ENCODE measurements at places on chromosomes 7 and 10. TPM values are rescaled to one million over a fixed set of nuclear protein-coding genes. Genes with fewer than 3 reads are reported as not detected.

DNA sequence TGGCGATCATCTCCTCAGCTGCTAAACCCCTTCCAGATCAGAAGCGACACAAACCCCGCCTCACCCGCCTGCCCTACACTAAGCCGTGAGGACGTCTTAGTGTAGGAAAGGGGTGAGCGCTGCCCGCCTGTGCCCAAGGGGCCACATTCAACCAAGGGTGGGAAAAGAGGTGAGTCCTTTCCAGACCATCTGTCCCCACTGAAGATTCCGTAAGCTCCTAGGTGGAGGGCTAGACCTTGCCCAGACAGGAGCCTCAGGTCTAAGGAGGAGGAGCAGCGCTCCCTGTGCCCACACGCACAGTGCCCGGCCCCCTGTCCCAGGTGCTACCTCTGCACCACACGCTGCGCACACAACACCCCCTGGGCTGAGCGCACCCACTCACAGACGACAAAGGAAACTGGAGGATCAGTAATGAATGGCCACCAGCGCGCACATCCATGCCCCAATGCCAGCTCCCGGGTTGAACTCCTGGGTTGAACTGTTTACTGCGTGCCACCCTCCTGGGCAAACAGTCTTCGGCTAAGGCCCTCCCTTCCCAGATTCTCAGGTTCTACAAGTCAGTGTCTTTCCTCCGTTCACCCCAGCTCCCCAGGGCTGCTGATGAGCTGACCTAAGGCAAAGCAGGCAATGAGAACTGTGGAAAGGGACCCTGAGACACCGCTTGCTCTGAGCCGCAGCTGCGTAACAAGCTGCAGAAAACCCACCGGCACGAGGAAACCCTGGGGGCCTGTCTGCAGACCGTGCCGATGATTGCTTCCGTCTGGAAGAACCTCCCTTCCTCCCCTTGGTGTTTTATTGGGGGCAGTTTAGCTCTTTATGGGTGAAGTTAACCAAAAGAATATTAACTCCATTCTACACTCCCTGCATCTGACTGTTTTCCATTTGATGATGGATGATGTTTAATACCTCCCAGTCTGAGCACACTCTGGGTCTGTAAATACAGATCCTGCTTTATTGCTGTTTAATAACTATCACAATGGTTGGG is 185.9 kb downstream of the MAD1L1 start:
- DNase-seq = no peak
- H3K4me1 ChIP-seq = no peaks in the 10 kb centered on the region
- no peak overlapping the region for H3K27ac ChIP-seq
- no peaks in the 10 kb centered on the region for H3K36me3 ChIP-seq
- no peak overlapping the region for H3K4me3 ChIP-seq
- H3K27me3 ChIP-seq = no peaks in the 10 kb centered on the region

DNA sequence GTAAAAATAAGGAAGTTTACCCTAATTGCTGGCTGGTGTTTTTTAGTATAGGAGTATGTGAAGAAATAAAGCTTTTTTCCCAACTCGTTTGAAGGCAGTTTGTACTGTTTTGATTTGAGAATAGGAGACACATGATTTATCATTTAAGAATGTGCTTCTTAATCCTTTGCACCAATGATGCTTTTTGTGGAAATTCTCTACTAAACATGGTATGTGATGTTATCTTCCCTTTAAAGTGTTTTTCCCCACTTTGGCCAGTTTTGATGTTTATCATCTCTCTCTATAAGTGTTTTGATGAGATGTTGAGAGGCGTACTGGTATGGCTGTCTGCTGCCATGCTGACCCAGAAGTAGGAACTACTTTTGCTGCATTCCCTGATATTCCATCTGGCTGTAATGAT is 85.1 kb downstream of the SUGCT start:
- H3K27ac ChIP-seq = no peak overlapping the region
- no peak for DNase-seq
- H3K4me1 ChIP-seq = no peaks in the 10 kb centered on the region
- no peaks in the 10 kb centered on the region for H3K27me3 ChIP-seq
- H3K36me3 ChIP-seq = no peaks in the 10 kb centered on the region

DNA sequence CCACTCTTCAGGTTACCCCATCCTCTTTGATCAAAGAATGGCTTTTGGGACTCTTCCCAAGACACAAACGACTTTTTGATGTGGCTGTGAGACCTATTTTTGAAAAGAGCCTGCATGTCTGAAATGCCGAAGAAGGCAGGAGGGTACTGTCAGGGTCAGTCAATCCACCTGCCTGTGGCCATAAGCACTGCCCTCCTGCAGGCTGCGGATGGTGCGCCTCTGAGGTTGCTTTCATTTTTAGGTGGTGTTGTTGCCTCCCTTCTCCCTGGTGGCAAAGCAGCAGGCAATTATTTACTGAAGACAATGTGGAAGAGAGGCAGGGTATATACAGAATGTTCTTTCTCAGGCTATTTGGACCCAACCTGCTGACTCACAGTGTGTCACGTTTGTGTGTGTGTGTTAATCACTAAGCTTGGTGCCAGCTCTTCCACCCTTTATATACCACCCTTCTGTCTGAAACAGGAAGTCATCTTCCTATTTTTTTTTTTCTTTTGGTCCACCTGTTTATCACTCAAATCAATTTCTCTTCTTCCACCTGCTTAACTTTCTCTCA is 1421.2 kb upstream of the CELF2 start:
- no peak overlapping the region for H3K4me3 ChIP-seq
- H3K27me3 ChIP-seq = no peaks in the 10 kb centered on the region
- no peaks in the 10 kb centered on the region for H3K36me3 ChIP-seq
- no peak for DNase-seq
- no peak overlapping the region for H3K27ac ChIP-seq
- no peaks in the 10 kb centered on the region for H3K4me1 ChIP-seq

DNA sequence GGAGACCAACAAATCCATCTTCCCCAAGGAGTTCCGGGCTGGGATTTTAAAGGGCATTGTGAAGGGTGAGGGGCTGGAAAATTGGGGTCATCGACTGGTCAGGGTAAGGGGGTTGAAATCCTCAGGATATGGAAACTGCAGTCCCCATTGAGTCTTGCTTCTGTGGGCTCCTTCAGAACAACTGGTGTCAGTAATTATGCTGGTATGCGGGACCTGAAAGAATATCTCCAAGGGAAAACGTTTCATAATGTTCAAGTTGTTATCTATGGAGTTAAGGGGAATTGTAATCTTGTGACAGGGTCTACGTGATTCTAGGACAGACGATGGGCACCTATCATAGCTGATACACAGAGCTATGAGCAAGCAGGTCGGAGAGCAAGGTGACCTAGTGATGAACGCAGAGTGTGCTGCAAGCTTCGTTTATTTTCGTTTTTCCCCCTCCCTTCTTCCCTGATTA is 494 bp upstream of the RHBDD2 start:
- peaks cover 5% of the 10 kb centered on the region for H3K4me1 ChIP-seq
- H3K27ac ChIP-seq = peak overlapping the region; percentile 77
- no peak for DNase-seq
- H3K4me3 ChIP-seq = peak overlapping the region; percentile 94
- no peaks in the 10 kb centered on the region for H3K27me3 ChIP-seq
- H3K36me3 ChIP-seq = peaks cover 4% of the 10 kb centered on the region

- no peak overlapping the region for H3K4me3 ChIP-seq
- no peak for DNase-seq
- H3K36me3 ChIP-seq = no peaks in the 10 kb centered on the region
- H3K4me1 ChIP-seq = no peaks in the 10 kb centered on the region
Observed at GRCh38 chr10:86411852-86412560, 45.4 kb upstream of the GRID1 start.

DNA sequence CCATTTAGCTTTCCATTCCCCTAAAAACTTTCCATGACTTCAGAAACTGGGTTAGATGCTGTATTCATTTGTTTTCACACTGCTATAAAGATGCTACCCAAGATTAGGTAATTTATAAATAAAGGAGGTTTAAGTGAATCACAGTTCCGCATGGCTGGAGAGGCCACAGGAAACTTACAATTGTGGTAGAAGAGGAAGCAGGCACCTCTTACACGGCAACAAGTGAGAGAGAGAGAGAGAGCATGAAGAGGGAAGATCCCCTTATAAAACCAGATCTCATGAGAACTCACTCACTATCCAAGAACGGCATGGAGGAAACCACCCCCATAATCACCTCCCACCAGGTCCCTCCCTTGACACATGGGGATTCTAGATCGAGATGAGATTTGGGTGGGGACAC is 336.8 kb downstream of the TFEC start:
- no peaks in the 10 kb centered on the region for H3K4me1 ChIP-seq
- DNase-seq = no peak
- H3K4me3 ChIP-seq = no peak overlapping the region
- H3K36me3 ChIP-seq = no peaks in the 10 kb centered on the region

DNA sequence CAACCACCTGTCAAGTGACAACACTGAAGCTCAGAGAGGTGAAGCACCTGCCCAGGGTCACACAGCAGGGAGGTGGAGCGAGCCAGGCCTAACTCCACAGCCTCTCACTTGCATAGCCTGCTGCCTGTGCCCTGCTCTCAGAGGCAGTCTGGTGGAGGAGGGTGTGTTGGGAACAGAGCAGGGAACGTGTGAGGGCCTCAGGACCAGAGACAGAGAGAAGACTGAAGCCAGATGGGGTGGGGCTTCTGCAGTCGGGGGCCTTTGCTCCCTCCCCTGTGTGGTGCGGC is 114.0 kb downstream of the PTPN20 start:
- H3K27ac ChIP-seq = peak overlapping the region; percentile 20
- H3K36me3 ChIP-seq = no peaks in the 10 kb centered on the region
- no peaks in the 10 kb centered on the region for H3K27me3 ChIP-seq
- peak; percentile 37 for DNase-seq

- no peaks in the 10 kb centered on the region for H3K27me3 ChIP-seq
- no peaks in the 10 kb centered on the region for H3K36me3 ChIP-seq
- H3K4me1 ChIP-seq = no peaks in the 10 kb centered on the region
- H3K4me3 ChIP-seq = no peak overlapping the region
Observed at GRCh38 chr10:29859521-29860130, 199.8 kb downstream of the JCAD start.

- H3K27ac ChIP-seq = no peak overlapping the region
- no peaks in the 10 kb centered on the region for H3K36me3 ChIP-seq
- no peaks in the 10 kb centered on the region for H3K27me3 ChIP-seq
- no peaks in the 10 kb centered on the region for H3K4me1 ChIP-seq
Observed at GRCh38 chr7:98816241-98816640, 53.6 kb downstream of the TMEM130 start.

GRCh38 chr7:324011-324410 is 34.0 kb downstream of the FOXL3 start:
- no peaks in the 10 kb centered on the region for H3K4me1 ChIP-seq
- DNase-seq = no peak
- H3K27ac ChIP-seq = no peak overlapping the region
- H3K27me3 ChIP-seq = no peaks in the 10 kb centered on the region

GRCh38 chr7:621572-622285 is 102.1 kb upstream of the PDGFA start:
- no peaks in the 10 kb centered on the region for H3K27me3 ChIP-seq
- H3K36me3 ChIP-seq = no peaks in the 10 kb centered on the region
- no peak overlapping the region for H3K27ac ChIP-seq
- DNase-seq = no peak
- H3K4me1 ChIP-seq = no peaks in the 10 kb centered on the region
- no peak overlapping the region for H3K4me3 ChIP-seq

DNA sequence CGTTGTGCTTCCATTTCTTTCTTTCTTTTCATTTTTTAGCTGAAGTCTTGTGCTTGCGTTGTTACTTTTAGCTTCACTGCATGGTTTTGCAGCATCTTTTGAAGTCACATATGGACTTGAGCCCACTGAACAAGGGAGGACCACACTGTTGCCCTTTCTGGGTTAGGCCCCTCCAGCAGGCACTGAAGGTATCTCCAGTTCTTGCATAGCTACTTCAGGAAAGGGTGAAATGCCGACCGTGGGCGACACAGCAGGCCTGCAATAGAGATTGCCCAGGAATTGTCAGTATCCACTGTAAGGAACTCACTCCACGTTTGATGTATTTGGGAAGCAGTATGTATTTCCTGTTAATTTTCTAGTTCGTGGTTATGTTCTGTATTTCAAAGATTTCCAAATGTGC is 85.1 kb downstream of the WDR37 start:
- H3K4me1 ChIP-seq = no peaks in the 10 kb centered on the region
- H3K4me3 ChIP-seq = no peak overlapping the region
- no peak overlapping the region for H3K27ac ChIP-seq
- no peaks in the 10 kb centered on the region for H3K27me3 ChIP-seq

GRCh38 chr10:80855348-80855971 is 317.8 kb downstream of the SH2D4B start:
- H3K4me3 ChIP-seq = no peak overlapping the region
- H3K36me3 ChIP-seq = no peaks in the 10 kb centered on the region
- no peaks in the 10 kb centered on the region for H3K4me1 ChIP-seq
- no peaks in the 10 kb centered on the region for H3K27me3 ChIP-seq
- no peak overlapping the region for H3K27ac ChIP-seq

GRCh38 chr10:127216786-127217185 is 20.4 kb upstream of the INSYN2A start:
- H3K36me3 ChIP-seq = no peaks in the 10 kb centered on the region
- no peaks in the 10 kb centered on the region for H3K27me3 ChIP-seq
- H3K4me3 ChIP-seq = no peak overlapping the region
- no peak for DNase-seq
- H3K4me1 ChIP-seq = no peaks in the 10 kb centered on the region
- no peak overlapping the region for H3K27ac ChIP-seq

GRCh38 chr10:70122742-70123141 is 9.9 kb downstream of the AIFM2 start:
- no peak overlapping the region for H3K4me3 ChIP-seq
- no peak overlapping the region for H3K27ac ChIP-seq
- H3K4me1 ChIP-seq = no peaks in the 10 kb centered on the region
- no peaks in the 10 kb centered on the region for H3K36me3 ChIP-seq

GRCh38 chr7:117986645-117987269 is 113.5 kb upstream of the CTTNBP2 start:
- DNase-seq = no peak
- H3K27ac ChIP-seq = no peak overlapping the region
- H3K4me3 ChIP-seq = no peak overlapping the region
- no peaks in the 10 kb centered on the region for H3K27me3 ChIP-seq
- H3K4me1 ChIP-seq = no peaks in the 10 kb centered on the region

DNA sequence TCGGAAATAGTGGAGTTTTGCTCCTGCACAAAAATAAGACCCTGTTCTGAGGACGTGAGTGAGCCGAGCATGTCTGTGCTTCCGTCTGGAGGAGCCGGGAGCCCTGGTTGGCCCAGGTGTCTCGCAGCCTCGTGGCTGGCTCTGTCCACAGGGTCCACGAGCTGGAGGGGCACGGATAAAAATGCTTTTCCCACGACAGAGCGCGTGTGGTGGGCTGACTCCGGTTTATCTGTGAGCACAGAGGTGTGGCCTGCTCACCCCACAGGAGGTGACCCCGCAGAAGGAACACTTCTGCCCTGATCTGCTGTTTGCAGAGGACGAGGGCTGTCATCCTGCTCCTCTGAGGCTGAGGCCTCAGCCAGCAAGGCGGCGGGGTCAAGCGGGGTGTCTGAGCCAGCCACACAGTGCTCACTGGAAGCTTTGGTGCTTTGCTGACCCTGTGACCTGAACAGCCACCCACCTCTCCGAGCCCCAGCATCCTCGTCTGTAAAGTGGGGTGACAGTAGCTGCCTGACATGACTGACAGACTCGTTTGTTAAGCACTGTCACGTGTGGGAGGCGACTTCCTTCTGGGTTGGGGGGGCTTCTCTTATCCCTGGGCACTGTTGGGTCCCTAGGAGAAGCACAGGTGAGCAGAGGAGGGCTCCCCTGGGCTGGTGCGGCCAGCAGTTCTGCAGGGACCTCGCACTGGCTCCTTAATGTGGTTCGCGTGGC is 162.5 kb downstream of the DNAJB6 start:
- H3K36me3 ChIP-seq = no peaks in the 10 kb centered on the region
- H3K4me3 ChIP-seq = no peak overlapping the region
- peak; percentile 13 for DNase-seq
- H3K27me3 ChIP-seq = no peaks in the 10 kb centered on the region

The PGAM2 gene
- total RNA-seq = 0.73 TPM

The C10orf67 gene
- total RNA-seq = not detected

The GIMAP5 gene
- total RNA-seq = 36.0 TPM

The CTBP2 gene
- total RNA-seq = 65.9 TPM

The ZC3HAV1 gene
- 37.7 TPM for total RNA-seq

The IFT22 gene
- total RNA-seq = 19.7 TPM

The TET1 gene
- total RNA-seq = 12.8 TPM

The ACTR3C gene
- 30.2 TPM for total RNA-seq

The OR9A2 gene
- total RNA-seq = 2.0 TPM

The ZNF467 gene
- 5.0 TPM for total RNA-seq

The MMD2 gene
- not detected for total RNA-seq
